Heart right ventricle (tissue), 16 donors: ENCODE measurements at places on chromosomes 12 and 14. TPM values are rescaled to one million over a fixed set of nuclear protein-coding genes. Genes with fewer than 3 reads are reported as not detected.

The MYO1A gene
- not detected for total RNA-seq

The HOXC9 gene
- not detected for total RNA-seq

The DIO3 gene
- not detected for total RNA-seq

The IL22 gene
- total RNA-seq: not detected

DNA sequence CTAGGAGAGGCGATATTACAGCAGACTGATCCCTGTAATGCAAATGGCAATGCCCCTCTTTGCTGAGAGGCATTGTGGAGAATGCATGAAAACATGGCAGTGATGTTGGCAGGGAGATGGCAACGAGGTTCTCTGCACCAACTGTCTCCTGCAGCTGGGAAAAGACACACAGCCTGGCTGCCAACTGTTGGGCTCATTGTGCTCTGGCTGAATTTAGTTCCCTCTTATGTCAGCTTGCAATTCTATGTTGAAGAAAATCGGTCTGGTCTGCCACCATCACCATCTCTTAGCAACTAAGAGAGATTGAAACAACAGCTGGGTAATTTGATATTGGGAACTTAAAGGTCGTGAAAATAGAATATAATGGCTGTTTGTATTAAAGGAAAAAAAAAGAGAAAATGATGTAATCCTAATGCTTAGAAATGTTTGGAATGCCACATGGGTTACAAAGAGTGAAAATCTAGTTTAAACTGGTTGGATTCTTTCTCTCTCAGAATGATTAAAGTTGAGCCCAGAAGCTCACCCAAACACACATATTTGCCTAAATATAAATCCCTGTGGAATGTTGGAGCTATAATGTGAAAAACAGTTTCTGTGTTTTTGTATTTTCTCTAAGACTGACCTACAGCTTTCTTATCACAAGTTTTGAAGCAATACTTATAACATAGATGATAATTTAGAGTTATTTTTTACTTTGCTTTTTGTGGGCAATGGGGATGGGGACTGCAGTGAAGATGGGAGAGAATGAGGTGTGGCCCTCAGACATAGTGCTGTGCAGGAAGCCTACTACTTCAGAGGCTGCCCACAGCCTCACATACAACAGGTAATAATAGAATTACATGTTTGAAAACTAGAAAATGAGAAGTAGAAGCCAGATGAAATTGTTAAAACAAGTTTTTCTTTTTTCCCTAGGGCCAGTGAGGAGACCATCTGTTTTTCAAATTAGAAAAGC lies 143.7 kb downstream of the AKAP6 start:
- DNase-seq: peak; percentile 24

- no peak for DNase-seq
These were observed 65.8 kb downstream of the CCDC92 start for GRCh38 chr12:123906711-123907420.

- DNase-seq: no peak
These were observed 28.9 kb downstream of the ANO6 start for GRCh38 chr12:45244561-45245343.

GRCh38 chr12:40742041-40742440 lies 49.8 kb downstream of the CNTN1 start:
- DNase-seq: no peak
